ENCODE measurements at places on chromosomes 7 and 10.

DNA sequence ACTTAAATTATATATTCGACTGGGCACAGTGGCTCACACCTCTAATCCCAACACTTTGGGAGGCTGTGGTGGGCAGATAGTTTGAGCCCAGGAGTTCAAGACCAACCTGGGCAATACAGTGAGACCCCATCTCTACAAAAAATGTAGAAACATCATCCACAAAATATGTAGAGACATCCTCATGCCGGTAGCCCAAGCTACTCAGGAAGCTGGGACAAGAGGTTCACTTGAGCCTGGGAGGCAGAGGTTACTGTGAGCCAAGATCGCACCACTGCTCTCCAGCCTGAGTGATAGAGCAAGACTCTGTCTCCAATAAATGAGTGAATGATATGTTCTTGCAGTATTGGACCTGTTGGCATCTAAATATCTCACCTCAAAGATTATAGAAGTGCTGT lies 22.6 kb upstream of the TNS3 start:
- DNase-seq: no peak

DNA sequence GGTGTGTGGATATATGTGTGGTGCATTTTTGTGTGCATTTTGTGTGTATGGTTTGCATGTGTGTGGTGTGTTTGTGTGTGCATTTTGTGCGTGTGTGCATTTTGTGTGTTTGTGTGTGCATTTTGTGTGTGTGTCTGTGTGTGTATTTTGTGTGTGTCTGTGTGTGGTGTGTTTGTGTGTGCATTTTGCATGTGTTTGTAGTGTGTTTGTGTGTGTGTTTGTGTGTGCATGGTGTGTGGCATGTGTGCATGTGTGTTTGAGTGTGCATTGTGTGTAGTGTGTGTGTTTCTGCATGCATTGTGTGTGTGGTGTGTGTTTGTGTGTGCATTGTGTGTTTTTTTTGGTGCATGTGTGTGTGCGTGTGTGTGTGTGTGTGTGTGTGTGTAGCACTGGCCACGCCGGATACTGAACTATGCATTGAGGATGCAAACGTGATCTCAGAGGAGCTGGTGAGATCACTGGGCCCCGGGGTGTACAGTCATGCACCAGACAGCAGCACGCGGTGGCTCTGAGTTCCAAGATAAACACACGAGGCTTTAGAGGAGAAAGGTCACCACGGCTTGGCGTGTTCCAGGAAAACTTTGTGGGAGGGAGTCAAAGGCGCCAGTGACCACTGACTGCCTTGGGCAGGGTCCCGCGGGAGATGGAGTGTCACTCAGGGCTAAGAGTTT lies 106.6 kb upstream of the SHH start:
- DNase-seq: peak; percentile 97

DNA sequence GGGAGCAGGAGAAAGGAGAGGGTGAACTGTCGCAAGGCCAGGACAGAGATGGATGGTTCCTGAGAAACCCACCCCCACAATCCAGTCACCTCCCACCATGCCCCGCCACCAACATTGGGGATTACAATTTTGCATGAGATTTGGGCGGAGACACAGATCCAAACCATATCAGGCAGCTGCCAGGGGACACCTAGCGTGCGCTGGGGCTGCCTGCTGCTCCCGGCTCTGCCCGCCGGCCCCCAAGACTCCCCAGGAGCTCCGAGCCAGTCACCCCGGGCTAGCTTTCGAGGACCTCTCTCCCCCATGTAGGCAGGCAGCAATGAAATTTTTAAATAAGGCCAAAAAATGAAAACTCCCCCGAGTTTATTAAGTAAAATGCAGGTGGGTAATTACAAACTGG lies 111.7 kb downstream of the UNCX start:
- no peak for DNase-seq

GRCh38 chr7:1062296-1063294 lies 18.2 kb downstream of the GPR146 start:
- no peak for DNase-seq

GRCh38 chr10:17430647-17431355 lies 23.6 kb downstream of the ST8SIA6 start:
- DNase-seq: peak; percentile 57

DNA sequence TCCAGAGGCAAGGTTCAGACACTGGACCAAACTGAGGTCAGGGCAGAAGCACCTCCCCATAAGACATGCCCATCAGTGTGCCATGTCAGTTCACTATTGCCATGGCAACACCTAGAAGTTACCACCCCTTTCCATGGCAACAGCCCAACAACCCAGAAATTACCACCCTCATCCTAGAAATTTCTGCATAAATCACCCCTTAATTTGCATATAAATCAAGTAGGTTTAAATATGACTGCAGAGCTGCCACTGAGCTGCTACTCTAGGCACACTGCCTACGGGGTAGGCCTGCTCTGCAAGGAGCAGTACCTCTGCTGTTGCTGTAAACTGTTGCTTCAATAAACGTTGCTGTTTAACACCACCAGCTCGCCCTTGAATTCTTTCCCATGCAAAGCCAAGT lies 12.7 kb downstream of the STEAP2 start:
- no peak for DNase-seq

DNA sequence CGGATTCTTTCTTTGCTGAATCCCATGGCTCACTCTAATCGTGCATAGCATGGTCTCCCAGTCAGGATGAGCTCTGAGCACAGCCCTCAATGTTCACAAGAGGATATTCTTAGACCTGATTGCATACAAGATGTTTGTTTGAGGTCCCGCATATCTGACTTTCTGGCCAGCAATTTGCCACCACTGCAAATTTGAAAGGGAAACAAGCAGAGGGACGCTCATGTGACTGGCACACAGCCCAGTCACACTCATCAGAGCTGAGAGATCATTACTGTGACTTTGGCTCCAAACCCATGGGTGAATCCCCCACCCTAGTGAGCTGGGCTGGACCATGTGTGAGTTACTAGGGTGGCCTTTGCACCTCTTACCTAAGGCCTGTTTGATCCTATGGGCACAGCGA lies 9.9 kb downstream of the TAS2R41 start:
- no peak for DNase-seq

GRCh38 chr10:66880292-66880691 lies 45.5 kb upstream of the LRRTM3 start:
- no peak for DNase-seq

DNA sequence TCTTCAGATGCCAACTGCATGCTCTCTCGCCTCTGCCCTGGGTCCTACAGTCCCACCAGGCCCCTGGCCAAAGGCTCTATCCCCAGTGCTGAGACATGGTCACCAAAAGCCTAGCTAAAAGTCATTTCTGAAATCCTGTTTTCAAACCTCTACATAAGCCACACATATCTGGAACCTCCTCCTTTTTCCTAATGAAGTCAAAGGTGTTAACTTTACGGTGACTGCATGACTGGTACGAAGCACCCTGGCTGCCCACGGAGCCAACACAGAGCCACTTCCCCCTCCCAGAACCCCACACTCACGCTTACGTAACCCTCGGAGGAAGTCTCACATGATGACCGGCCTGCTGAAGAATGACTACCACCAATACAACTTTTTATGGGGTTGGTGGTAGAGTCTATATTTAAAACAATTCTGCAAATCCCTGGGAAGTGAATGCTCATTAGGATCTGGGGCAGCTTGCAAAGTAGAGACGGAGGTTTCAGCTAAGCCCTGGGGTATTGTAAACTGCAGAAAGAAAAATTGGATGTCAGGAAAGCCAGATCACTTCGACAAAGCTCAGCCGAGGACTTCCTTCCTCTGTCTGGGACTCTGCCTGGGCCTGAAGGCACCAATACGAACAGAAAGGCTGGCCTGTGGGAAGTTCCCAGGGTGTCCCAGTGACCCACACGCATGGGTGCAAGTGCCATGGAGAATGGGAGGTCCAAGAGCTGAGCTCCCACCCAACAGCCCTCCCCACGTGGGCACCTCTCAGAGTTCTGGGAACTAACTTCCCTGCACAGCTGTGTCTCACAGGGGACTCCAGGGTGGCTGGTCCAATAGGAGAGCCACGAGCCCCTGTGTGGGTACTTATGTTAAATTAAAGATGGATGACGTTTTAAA lies 50.7 kb downstream of the PDGFA start:
- peak; percentile 54 for DNase-seq

GRCh38 chr7:22632674-22633073 lies 94.3 kb upstream of the IL6 start:
- DNase-seq: no peak

- no peak for DNase-seq
Observed at GRCh38 chr7:120865191-120865981, 7.4 kb upstream of the TSPAN12 start.

DNA sequence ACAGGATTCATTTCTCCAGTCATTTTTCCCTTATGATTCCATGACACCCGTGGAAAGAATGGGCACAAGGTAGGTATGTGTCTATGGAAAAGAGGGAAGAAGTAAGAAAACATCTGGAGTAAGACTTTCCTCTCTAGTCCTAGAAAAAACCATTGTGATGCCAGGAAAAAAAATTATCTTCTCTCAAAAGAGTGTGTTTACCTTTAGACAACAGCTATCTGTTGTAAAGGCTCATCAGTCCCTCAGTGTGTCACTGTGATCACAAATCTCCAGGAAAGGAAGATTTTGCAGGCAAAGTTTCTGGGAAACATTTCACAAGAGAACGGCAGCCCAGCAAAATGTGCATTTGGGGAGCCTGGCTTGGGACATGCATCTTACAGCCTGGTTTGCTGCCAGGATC lies 44.8 kb downstream of the CALML3 start:
- DNase-seq: no peak

GRCh38 chr10:103894441-103894864 lies 23.5 kb downstream of the STN1 start:
- peak; percentile 66 for DNase-seq

- DNase-seq: no peak
Observed at GRCh38 chr7:42227936-42228591, 8.9 kb downstream of the GLI3 start.

DNA sequence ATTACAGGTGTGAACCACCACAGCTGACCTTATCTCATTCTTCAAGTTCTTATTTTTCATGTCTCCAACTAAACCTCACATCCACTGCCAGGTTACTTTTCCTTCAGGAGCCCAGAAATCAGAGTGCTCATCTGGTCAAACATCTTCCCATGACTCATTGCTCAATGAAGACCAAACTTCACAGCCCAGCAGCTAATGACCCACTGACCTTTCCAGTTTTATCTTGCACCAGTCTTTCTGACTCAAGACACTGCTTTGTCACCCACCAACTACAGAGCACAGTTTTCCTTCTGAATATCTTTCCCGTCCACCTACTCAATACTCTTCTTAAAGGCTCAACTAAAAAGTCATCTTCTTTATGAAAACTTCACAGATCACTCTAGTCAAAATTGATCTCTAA lies 245.1 kb downstream of the CHCHD3 start:
- DNase-seq: peak; percentile 73

DNA sequence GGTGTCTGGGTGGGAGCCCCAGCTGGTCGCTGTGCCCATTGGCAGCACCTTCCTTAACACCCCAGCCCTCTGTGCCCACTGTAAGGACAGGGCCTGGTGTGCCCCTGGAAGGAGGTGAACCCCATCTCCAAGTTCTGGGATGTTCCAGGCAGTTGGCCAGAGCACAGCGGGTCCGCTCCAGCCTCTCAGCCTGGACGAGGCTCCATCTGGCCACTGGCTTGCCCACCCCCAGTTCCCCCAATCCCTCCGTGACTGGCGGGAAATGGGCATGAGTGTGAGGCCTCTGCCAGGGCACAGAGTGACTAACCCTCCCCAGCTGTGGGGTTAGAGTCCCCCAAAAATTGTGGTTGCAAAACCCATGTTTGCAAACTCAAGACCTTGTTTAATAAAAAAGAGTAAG lies 15.6 kb downstream of the GRIFIN start:
- no peak for DNase-seq

GRCh38 chr10:30309403-30309802 lies 39.7 kb downstream of the MTPAP start:
- no peak for DNase-seq

DNA sequence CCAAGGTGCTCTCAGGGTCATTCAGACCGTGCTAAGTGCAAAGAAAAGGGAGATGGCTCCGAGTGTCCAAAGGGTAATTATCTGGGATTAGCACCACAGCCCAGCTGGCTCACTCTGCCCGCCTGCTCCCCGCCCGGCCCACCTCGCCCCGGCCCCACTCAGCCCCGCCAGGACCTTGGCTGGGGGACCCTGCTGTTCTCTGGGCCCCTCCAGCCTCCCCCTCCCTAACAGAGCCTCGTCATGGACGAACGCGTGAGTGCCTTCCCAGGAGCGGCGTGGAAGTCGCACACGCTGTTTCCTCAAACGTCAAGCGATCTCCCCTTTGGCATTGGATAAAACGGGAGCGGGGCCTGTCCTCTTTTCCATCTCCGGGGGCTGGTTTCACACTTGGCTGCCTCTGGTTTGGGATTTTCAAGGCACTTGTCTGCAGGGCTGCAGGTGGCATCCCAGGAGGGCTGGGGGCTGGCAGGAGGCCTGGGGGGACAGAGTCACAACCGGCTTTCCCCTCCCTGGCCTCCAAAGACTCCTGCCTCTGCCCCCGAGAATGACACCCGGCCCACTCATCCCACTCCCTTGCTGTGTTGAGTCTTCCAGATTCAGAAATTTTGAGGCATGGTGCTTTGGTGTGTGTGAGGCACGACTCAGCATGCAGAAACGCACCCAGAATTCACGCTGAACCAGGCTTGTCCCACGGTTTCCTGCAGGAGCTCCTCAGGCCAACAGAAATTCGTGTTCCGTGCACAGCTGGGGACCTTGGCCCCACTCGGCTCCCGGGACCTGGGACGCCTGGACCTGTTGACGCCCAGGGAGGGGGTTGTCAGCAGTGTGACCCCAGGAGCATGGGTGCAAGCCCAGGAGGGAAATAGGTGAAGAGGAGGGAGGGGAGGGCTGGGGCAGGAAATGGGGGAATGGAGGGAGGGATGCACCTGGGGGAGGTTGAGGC lies 110.0 kb downstream of the PDGFA start:
- no peak for DNase-seq

- DNase-seq: peak; percentile 13
Observed at GRCh38 chr10:116026315-116026714, 246.7 kb downstream of the GFRA1 start.

GRCh38 chr10:132336919-132337407 lies 5.0 kb downstream of the LRRC27 start:
- no peak for DNase-seq
